ENCODE measurements at places on chromosomes 3 and 15. TPM values are rescaled to one million over a fixed set of nuclear protein-coding genes. Genes with fewer than 3 reads are reported as not detected.

Gene EFCAB12
- 0.25 TPM for total RNA-seq

Gene DPPA4
- total RNA-seq: not detected

Gene CYP8B1
- not detected for total RNA-seq

Gene KNG1
- not detected for total RNA-seq

Gene LRRK1
- 22.1 TPM for total RNA-seq

Gene ATP8B4
- total RNA-seq: not detected

Gene CLRN1
- total RNA-seq: not detected

Gene OSTN
- total RNA-seq: not detected

Gene SUSD5
- total RNA-seq: 15.3 TPM

Gene CP
- total RNA-seq: not detected

Gene CCR9
- total RNA-seq: not detected

Gene APOD
- 1.8 TPM for total RNA-seq

Gene ABCC5
- total RNA-seq: 24.6 TPM

Gene XIRP1
- not detected for total RNA-seq

Gene ACSBG1
- total RNA-seq: not detected

Gene GXYLT2
- 0.24 TPM for total RNA-seq

Gene EFCC1
- total RNA-seq: 0.73 TPM

Gene SAMMSON
- total RNA-seq: not detected

Gene MRPS22
- total RNA-seq: 41.0 TPM

Gene CCR4
- not detected for total RNA-seq

Gene PARP15
- total RNA-seq: 1.4 TPM

Gene TRIM69
- total RNA-seq: 13.0 TPM

Gene HHATL
- not detected for total RNA-seq

Gene CRABP1
- not detected for total RNA-seq

Gene NEIL1
- total RNA-seq: 29.5 TPM

Gene GMPS
- total RNA-seq: 67.5 TPM

Gene GPR149
- total RNA-seq: not detected

Gene CPLX3
- total RNA-seq: not detected

Gene MCTP2
- total RNA-seq: 0.75 TPM

Gene C15orf62
- total RNA-seq: 0.38 TPM

Gene C3orf33
- total RNA-seq: 1.7 TPM

Gene GPR156
- 0.27 TPM for total RNA-seq

Gene RAP2B
- total RNA-seq: 26.6 TPM

Gene PLXND1
- 834 TPM for total RNA-seq

Gene GOLGA8O
- total RNA-seq: 2.1 TPM

Gene CTXN2
- total RNA-seq: 0.14 TPM

Gene TUSC2
- total RNA-seq: 31.0 TPM

Gene CIB2
- total RNA-seq: 4.0 TPM

Gene ITIH1
- total RNA-seq: not detected

Gene ZPLD1
- not detected for total RNA-seq

Gene P2RY1
- 1.7 TPM for total RNA-seq

Gene LSAMP
- total RNA-seq: not detected

Gene CKMT1B
- not detected for total RNA-seq

Gene CCDC13
- total RNA-seq: 1.2 TPM

Gene SCN11A
- not detected for total RNA-seq

Gene MUC13
- total RNA-seq: not detected

Gene ZNF860
- total RNA-seq: 0.73 TPM
